ENCODE measurements at places on chromosomes 7 and 10.

DNA sequence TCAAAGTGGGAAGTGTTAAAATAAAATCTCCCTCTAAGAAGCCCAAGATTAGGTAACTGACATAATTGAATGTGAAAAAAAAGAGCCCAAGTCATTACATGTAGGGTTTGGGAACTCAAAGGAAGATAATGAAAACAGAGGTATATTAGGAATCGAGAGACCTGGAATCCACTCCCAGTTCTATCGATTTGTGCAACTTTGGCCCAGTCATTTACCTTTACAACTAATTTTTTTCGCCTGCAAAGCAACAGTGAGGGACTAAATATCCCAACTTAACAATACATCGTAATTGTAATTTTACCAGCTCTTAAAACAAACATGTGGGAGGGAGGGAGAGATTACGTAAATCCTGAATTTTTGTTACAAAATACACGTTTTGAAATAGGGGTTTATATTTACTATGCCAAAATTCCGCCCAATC lies 1.4 kb downstream of the MINDY3 start:
- DNase-seq = no peak

DNA sequence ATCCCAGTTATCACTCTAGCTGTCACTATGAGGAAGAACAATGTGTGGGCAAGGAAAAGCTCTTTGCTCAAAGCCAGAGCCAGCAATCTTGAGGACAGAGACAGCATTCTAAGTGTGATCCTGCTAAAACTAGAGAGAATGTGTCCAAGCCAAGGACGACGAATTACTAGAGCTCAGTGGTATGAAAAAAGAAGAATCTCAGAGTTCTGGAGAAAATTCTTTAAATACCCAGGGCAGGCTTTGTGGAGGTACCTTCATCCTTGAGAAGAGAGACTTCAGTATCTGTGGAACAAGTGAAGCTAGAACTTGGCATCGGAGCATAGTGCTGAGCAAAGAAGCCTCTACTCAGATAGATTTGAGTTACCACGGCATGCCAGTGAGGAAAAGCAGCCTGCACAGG lies 209.8 kb downstream of the TRIL start:
- DNase-seq = no peak

DNA sequence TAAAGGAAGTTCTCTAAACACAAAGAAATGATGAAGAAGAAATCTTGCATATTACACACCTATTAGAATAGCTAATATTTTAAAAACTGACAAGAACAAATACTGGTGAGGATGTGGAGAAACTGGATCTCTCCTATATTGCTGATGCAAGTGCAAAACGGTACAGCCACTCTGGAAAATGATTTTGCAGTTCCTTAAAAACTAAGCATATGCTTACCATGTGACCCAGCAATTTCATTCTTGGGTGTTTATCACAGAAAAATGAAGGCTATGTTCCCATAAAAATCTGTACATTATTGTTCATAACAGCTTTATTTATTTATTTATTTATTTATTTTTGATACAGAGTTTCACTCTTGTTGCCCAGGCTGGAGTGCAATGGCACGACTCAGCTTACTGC lies 14.9 kb upstream of the PLEKHA1 start:
- no peak for DNase-seq

DNA sequence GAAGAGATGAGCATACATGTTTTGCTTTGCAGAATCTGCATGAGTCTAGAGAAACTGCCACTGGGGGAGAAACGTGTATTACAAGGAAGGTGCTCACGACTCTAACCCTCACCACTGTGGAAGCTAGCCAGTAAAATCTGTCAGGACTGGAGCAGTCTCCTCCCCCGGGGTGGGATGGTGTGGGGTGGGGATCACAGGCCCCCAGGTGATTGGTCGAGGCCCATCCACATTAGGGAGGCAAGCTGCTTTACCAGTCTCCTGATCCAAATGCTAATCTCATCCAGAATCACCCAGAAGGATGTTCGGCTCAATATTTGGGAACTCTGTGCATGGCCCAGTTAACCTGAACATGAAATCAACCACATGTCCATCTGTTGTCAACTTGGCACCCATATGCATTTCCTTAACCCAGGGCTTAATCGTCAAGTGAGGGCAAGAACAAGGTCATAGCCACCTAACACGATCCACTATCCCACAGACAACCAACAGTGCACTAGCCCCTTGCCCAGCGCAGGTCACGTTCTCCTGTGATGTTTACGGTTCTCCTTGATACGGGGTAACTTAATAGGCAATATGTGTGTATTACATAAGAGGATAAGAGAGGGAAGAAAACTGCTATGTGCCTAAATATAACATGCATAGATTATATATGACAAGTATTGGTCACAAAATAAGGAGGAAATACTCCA lies 40.8 kb downstream of the DNAJB6 start:
- DNase-seq = no peak

DNA sequence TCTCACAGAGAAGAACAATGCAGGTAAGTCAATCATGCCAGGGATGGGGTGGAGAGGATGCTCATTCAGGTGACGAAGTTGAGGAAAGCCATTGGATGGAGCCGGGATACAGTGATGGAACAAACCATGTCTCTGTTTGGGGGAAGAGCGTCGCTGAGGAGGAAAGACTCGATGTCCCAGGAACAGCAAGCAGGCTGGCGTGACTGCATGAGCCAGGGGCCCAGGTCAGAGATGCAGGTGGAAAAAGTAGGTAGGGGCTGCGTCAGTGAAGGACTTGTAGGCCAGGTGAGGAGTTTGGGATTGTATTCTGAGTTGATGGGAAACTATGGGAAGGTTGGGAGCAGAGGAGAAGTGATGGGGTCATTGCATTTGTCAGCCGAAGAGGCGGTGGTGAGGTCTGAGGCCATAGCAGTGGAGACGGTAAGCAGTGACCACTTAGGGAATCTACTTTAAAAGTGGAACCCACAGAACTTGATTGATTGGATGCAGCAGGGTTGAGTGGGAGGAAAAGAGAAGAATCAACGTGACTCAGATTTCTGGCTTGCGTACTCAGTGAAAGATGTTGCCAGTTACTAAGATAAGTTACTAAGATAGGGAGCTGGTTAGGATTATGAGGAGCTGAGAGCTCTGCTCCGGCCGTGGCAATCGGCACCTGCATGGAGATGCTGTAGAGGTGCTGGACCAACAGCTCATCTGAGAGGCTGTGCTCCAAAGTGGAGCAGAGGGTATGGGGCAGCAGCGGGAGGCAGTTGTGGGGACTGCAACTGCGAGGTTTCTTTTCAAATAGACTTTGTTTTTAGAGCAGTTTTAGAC lies 12.5 kb upstream of the IL2RA start:
- DNase-seq = no peak

DNA sequence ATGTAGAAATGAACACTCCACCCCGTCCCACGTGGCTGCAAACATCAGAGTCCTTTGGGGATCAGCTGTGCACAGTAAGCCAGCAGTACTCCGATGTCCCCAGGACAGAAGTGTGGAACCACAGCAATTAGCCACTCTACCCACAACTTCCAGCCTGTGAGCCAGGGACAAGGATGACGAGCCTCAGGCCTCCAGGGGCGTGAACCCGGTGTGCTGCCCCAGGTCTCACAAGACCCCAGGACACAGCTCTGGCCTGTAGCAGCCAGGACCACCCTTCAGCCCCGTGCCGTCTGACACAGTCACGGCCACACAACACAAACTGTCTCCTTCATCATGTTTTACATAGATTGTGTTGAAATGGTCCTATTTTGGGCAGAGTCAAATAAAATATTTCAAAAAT lies 113.0 kb upstream of the DIP2C start:
- DNase-seq = no peak

DNA sequence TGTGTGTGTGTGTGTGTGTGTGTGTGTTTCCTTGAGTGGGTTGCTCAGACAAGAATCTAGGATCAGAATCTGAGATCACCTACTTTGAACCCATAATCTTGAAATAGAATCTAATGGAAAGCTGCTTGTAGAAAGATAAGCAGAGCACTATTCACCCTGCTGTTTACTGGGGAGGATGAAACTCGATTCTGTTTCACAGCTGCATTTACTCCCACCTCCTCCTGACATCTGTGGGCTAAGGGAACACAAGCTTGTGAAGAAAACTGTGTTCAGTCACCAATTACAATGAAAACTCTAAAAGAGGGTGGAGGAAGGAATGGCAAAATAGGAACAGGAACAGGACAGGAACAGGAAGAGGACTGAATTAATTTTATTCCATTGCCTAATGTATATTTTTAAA lies 269.5 kb downstream of the TSPAN12 start:
- no peak for DNase-seq

- DNase-seq = no peak
These were observed 74.9 kb upstream of the COL13A1 start for GRCh38 chr10:69726850-69727249.

DNA sequence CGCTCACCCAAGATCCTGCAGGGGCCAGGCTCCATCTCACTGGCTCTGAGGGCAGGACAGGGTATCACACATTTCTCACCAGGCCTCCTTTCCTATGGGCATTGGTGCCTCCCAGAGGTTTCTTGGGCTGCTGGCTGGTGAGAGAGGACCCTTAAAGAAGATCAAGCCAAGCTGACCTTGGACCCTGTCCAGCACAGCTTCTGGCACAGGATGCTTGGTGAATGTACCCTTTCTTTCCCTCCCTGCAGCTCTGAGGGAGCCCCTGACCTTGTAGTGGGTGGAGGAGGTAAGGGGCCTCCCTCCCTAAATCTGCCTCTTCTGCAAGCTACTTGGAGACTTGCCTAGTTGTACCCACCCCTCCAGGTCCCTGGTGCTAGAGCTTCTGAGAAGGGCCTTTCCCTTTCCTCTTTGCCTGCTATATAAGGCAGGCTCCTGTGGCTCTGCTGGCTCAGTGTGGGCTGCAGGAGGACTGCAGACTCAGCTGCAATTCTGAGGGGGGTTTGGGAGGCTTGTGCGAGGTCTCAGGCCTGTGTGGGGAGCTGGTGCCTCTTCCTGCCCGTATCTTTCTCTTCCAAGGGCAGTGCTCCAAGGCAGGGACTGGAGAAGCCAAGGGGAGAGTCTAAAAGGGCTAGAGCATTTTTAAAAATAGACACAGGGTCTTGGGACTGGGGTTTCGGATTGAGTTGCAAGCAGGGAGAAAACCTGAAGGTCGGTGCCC lies 11.7 kb upstream of the TRIM8 start:
- DNase-seq = peak; percentile 75

GRCh38 chr10:725302-725701 lies 35.8 kb upstream of the DIP2C start:
- DNase-seq = no peak

- no peak for DNase-seq
These were observed 19.2 kb downstream of the PDCD11 start for GRCh38 chr10:103415581-103415980.

DNA sequence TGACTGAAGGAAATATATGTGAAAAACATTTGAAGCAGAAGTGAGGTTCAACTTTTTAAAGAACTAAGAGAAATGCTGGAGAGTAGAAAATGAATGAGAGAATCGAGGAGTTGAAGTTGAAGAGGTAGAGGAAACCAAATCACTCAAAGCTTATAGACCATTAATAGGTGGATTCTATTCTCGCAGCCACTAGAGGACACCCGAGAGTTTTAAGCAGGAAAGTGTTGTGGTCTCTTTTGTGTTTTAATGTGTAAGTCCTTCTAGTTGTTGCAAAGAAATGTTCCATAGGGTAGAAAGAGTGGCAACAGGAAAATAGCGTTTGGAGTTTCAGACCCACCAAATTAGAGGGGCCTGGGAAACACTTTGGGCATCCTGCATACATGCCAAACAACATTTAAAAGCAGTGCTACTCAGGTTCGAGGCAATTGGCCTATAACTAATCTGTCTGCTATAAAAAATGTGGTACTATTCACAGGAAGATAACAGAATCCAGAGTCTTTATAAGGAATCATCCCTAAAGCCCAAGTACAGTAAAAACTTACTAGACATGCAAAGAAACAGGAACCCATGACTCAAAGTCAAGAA lies 75.3 kb upstream of the TAS2R16 start:
- peak; percentile 48 for DNase-seq

GRCh38 chr7:84196084-84196503 lies 1.5 kb upstream of the SEMA3A start:
- no peak for DNase-seq

DNA sequence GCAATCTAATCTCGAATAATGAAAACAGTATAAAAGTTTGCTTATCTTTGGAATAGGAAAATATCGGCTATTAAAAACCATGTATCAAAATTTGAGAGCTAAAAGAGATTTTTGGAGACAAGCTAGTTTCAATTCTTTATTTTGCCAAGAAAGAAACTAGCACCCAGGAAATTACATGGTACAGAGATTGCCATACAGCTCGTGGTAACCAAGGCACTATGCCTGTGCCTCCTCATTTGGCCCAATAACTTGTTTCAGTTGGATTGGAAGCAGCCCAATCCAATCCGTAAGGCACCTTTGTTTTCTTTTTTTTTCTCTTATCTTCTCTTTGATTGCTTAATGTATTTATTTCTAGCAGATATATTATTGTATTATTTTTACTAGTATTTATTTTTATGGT lies 55.0 kb downstream of the GNAI1 start:
- no peak for DNase-seq

DNA sequence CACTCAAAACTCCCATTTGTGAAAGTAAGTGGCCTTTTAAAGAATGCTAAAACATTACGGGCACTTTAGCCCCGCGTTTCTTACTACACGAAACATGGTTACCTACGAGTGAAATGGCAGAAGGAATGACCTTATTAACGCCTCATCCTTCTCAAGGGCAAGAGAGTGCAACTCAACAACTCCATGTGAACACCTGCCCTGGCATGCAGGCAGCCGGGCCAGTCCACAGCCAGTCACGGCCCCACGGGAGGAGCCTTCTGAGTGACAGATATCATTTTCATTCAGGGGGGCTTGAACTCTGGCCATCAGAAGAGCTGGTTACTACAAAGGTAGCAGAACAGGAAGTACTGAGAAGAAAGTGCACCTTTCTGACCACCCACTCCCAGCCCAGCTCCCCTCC lies 236.1 kb downstream of the PTPRN2 start:
- no peak for DNase-seq

DNA sequence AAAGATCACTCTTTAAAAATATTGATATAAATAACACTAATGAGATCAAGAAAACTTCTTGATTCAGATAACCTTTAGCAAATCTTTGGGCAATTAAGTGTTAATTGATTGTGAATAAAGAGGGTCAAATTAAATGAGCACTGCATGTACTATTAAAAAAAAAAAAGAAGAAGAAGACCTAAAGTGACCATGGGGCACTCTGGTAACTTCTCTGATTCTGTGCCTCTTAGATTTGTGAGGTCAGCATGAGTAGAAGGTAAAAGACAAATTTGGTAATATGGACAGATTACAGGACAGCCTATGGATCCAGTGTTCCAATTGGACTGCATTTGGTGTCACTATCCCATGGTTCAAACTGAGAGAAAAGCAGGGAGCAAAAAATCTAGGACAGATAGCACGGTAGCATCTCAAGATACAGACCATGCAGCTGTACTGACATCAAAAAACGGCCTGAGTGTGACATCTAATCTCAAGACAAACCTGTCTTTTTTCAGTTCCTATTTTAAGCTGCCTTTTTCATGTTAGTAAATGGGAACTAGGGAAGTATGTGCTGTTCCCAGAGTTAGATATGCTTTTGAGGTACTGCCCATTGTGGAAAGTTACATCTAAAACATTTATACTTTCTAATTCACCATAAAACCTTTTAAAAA lies 128.0 kb downstream of the KCND2 start:
- no peak for DNase-seq

GRCh38 chr7:97446361-97446760 lies 285.5 kb upstream of the TAC1 start:
- no peak for DNase-seq
